CD4-positive, alpha-beta T cell treated with Interleukin-21 for 1 hour (primary cell): ENCODE measurements at places on chromosomes 7 and 10.

GRCh38 chr10:120969219-120969645 is 118.1 kb downstream of the WDR11 start:
- no peak for DNase-seq

DNA sequence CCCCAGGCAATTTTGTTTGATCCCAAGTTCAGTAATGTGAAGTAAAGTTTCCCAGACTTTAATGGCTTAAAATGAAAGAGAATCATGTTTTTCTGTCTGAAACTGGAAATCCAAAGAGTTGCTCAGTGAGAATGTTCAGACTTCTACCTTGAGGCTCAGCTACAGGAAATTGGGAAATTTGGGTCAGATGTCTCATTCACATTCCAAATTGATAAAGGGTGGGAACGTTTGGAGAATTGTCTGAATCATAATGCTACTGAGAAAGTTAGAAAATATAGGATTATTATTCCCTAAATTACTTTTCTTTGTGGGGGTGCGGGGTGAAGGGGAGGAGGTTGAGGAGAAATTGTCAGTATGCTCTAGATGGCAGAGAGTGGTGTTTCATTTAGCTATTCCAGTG is 773.9 kb downstream of the LRMDA start:
- DNase-seq = no peak

GRCh38 chr7:85931919-85932318 is 711.8 kb upstream of the GRM3 start:
- DNase-seq = no peak

DNA sequence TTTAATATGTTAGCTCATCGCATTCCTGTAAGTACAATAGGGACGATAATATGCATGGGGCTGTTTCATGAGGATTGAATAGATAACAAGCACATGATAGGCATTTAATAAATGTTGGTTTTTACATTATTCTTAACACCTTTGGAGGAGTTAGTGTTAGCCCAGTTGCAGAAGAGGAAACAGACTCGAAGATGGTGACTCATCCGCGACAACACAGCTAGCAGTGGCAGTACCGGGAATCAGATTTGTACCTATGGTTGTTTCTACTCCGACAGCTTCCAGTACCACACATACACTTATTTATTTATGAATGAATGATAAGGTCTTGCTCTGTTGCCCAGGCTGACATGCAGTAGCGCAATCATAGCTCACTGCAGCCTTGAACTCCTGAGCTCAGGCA is 2.9 kb downstream of the LRMDA start:
- DNase-seq = no peak

DNA sequence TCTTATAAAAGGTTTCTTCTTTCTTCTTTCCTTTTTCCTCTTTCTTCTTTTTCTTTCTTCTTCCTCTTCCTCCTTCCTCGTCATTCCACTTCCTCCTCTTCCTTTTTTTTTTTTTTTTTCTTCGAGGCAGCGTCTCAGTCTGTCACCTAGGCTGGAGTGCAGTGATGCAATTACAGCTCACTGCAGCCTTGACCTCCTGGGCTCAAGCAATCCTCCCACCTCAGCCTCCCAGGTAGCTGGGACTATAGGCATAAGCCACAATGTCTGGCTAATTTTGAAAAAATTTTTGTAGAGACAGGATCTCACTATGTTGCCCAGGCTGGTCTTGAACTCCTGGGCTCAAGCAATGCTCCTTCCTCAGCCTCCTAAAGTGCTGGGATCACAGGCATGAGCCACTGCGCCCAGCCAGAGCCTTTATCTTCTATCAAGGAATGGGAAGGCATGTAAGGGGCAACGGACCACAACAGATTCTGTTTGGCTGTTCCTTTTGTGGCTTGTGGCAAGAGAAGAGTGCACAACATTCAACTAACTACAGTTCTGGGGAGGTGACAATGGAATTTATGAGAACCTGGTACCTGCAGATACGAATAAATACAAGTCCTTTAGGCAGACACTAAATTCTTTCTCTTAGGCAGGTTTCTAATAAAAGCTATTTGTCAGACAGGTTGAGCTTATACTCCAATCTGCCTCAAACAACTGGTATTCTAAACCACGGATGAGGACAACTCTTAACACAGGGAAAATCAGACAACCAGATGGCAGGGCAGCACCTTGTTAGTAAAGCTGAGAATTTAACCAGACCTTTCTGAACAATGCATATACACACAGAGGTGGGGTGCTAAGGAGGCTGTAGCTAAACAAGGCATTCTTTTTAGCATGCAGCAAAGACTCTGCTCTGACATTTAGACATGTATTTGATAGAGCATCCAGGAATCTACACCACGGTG is 100.3 kb downstream of the DOCK4 start:
- DNase-seq = no peak

DNA sequence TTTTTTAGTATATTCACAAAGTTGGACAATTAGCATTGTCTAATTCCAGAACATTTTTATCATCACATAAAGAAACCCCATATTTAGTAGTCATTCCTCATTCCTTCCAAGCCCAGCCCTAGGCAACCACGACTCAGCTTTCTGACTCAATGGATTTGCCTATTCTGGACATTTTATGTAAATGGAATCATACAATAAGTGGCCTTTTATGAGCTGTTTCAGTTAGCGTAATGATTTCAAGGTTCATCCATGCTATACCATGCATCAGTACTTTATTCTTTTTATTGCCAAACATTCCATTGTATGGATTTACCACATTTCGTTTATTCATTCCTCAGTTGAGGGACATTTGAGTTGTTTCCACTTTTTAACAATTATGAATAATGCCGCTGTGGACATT is 249.2 kb downstream of the DYNC1I1 start:
- DNase-seq = no peak

- DNase-seq = no peak
Measured at GRCh38 chr10:30528429-30528786, 94.4 kb downstream of the MAP3K8 start.

GRCh38 chr10:61179771-61180170 is 235.8 kb upstream of the RHOBTB1 start:
- no peak for DNase-seq

DNA sequence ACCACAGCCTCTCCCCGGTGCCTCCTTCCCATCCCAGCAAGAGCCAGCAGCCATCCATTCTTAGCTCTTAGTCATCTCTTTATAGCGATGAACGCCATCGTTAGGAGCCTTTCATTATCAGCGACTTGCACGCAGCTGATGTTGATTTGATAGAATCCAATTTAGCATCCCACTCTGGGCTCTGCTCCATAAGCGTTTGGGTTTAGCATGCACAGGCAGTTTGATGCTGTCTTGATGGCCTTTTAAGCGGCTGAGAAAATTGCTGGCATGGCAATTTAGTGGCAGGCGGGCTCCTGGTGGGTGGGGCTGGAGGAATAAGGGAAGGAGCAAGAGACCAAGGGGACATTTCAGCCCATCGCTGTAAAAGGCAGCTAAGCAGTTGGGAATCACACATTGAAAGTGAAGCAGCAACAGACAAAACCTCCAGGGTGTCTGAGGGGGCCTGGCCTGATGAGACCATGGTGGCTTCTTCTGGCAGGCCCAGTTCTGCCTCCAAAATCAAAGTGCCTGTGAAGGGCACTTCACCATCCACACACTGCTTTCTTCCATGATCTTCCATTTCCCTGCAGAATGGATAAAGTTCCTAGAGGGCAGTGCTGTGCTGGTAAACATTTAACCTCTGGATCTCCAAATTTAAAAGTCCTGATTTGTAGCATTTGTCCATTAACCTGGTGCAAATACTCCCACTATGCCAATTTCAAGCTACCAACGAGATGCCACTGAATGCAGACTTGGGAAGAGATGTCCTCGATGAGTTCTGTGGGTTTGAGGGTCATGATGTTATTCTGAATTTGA is 107.8 kb upstream of the PLXNA4 start:
- DNase-seq = no peak

GRCh38 chr10:72625276-72625607 is 637 bp downstream of the MICU1 start:
- no peak for DNase-seq

- no peak for DNase-seq
Measured at GRCh38 chr10:132270256-132270655, 37.5 kb downstream of the STK32C start.

DNA sequence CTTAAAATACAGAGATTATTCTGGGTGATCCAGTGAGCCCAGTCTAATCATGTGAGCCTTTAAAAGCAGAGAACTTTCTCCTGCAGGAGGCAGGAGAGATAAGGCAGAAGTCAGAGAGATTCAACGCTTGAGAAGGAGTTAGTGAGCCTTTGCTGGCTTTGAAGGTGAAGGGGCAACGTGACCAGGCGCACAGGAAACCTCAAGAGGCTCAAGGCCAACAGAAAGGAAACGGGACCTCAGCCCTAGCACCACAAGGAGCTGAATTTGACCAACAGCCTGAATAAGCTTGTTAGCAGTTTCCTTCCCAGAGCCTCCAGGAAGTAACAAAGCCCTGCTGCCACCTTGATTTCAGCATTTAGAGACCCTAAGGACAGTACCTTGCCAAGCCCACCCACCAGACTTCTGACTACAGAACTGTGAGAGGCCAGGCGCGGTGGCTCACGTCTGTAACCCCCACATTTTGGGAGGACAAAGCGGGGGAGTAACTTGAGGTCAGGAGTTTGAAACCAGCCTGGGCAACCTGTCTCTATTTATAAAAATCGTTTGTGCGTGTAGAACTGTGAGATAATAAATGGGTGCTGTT is 87.3 kb upstream of the KAT6B start:
- DNase-seq = peak; percentile 57

DNA sequence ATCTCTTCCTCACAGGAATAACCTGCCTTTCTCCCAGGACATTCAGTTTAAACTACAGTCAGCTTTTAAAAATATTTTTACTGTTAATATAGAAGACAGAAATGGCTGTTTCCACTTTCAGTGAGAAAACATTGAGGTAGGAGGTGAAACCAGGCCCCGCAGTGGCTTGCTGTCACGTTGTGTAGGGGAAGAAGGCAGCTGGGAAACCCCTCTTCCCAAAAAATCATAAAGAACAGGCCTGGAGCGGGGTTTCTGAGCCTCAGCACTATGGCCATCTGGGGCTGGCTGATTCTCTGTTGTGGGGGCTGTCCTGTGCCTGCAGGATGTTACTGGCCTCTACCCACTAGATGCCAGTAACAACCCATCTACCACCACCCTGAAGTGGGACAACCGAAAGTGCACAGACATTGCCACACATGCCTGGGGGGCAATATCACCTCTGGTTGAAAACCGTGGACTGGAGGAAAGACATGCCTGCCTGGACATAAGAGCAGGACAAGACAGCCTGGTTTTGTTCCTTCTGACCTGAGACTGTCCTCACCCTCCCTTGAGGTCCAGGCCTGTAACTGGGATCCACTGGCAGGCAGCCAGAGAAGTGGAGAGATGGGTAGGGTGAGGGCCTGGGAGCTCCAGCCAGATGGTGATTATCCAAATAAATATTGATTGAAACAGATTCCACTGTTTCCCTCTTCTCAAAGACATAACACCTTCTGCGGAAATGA is 43.9 kb downstream of the KCNH2 start:
- no peak for DNase-seq

GRCh38 chr10:131882151-131882550 is 18.7 kb upstream of the PPP2R2D start:
- DNase-seq = no peak

DNA sequence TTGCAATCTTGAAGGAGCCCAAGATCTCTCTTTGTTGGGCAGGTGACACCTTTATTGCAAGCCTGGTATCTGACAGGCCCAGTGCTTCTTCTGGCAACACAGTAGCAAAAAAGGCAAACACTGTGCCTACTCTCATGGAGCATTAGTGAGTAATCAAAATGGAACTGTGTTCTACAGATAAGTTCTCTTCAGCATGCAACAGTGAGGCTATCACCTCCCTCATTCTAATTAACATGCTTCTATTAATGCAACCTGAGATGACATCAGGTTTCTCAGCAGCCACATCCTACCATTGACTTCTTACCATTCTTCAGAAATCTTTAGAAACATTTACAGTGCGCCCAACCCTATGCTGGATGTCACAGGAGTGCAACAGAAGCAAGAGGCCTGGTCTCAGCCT is 77.9 kb upstream of the KCNMA1 start:
- DNase-seq = no peak

GRCh38 chr7:130458257-130458656 is 17.4 kb upstream of the CEP41 start:
- DNase-seq = peak; percentile 15

DNA sequence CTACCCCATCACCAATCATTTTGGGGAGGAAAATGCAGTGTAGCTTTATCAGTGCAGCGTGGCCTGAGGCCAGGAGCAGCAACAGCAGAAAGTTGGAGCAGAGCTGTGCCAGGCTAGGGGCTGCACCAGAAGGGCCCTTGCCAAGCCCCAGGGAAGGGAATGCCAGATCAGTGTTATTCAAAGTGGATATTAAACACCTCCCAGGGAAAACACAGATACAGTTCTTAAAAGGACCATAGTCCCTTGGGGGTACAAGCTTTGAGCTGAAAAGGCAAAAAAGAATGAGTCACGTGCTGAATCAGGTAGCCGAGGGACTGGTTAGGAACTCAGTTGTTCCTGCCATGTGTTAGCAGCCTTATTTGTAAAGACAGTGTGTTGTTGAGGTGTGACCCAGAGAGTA is 54.0 kb downstream of the GSDME start:
- DNase-seq = no peak

GRCh38 chr10:43137717-43138020 is 576 bp upstream of the CSGALNACT2 start:
- peak; percentile 45 for DNase-seq

GRCh38 chr10:119445311-119445934 is 97.1 kb downstream of the RGS10 start:
- DNase-seq = peak; percentile 80

DNA sequence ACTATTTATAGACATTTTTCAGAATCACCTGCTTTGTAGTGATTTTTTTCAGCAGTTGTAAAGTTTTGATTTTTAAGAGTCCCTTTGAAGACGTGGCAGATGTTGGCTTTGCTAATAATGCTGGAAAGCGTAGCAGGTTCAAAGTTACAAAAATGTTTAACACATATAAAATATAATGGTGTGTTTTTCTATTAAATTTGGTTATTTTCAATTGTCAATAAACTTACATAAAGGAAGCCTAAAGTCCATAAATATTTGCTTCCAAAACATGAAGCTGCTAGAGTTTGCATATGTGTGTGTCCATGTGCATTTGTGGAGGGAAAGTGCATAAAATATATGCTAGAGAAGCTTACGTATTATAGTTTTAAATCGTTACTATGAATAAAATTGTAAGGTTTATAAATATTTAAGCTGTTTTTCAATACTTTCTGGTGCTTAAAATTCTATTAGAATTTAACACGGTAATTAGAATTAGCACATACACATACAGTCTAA is 3.7 kb downstream of the MEOX2 start:
- no peak for DNase-seq

- DNase-seq = peak; percentile 69
Measured at GRCh38 chr7:142603870-142604448, 145.3 kb upstream of the PRSS1 start.

- DNase-seq = no peak
Measured at GRCh38 chr7:117889611-117890010, 16.4 kb upstream of the CTTNBP2 start.

- no peak for DNase-seq
Measured at GRCh38 chr7:12741951-12742575, 54.6 kb downstream of the ARL4A start.

GRCh38 chr7:519484-520390 is at the start of gene PDGFA:
PDGFA (minus strand) TSS chr7:519846; CDS start chr7:519001, 845 bp downstream.
- DNase-seq = no peak

- DNase-seq = no peak
Measured at GRCh38 chr7:155667241-155667829, 22.9 kb downstream of the RBM33 start.

GRCh38 chr10:72340510-72341261 is 14.0 kb downstream of the DNAJB12 start:
- peak; percentile 81 for DNase-seq

GRCh38 chr7:103824251-103824650 is 165.2 kb downstream of the RELN start:
- no peak for DNase-seq

- no peak for DNase-seq
Measured at GRCh38 chr7:100148225-100148558, 526 bp upstream of the LAMTOR4 start.

- peak; percentile 48 for DNase-seq
Measured at GRCh38 chr7:93165447-93165846, 17.3 kb upstream of the SAMD9L start.
